NCI-H524 (cell line): ENCODE measurements at places on chromosomes 5 and 9.

- DNase-seq, result no peak
Observed at GRCh38 chr9:79929285-79929684, 357.5 kb downstream of the TLE4 start.

GRCh38 chr9:37953775-37954437 lies 50.0 kb upstream of the SLC25A51 start:
- DNase-seq, result no peak

DNA sequence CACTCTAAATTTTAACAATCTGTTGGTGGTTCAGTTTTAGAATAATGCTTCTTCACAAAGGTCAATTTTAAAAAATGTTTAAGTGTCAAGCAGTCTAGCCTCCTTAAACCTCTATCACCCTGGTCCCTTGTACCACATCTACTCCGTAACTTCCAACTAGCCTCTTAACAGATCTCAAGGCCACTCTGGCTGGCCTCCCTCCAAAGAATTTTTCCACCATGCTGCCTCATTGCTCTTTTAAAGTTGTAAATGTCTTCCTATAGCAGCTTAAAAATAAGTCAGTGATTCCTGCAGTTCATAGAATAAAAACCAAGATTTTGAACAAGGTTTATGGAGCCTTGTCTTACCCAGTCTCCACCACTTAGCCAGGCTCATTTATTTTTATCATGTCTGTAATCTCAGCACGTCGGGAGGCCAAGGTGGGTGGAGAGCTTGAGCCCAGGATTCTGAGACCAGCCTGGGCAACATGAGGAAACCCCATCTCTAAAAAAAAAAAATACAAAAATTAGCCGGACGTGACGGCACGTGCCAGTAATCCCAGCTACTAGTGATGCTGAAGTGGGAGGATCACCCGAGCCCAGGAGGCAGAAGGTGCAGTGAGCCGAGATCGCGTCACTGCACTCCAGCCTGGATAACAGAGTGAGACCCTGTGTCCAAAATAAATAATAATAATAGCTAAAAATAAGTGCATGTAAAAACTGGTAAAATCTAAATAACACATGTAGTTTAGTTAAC lies 924.9 kb upstream of the DMAC1 start:
- DNase-seq, result peak; percentile 64

DNA sequence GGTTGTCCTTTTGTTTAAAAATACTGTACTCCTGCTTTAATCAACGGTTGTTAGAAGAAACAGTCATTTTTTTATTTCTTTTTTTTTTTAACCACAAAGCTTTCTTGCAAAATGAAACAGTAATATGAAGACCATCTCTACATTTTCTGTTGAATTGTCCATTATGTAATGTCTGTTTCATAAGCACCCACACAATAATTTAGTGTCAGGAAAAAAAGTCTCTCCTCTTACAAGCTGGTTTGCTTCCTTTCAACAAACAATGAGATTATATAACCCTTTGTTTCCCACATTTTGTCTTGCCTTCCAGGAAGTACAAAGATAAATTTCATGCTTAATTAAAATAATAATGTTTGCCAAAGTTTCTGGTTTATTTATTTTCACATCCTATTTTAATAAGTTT lies 16.7 kb downstream of the CTNNAL1 start:
- no peak for DNase-seq

DNA sequence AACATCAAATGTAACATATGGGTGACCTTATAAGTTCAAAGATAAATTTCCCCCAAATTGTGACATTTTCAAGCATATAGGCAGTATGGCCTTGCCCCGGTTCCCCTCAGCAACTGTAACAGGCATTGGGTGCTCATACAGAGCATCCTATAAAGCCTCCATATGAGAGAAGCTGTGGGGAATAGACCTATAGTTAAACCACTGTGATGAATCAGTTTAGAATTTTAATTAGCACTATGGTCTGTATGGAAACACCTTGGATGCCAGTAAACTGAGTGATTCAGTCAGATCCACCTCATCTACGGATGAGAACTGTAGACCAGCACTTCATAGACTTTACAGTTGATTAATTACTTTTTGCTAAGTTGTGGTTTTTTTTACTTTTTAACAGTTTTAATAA lies 79.4 kb downstream of the ERCC6L2 start:
- no peak for DNase-seq

- DNase-seq, result peak; percentile 58
Observed at GRCh38 chr9:135864447-135865049, 42.8 kb downstream of the CAMSAP1 start.

GRCh38 chr9:92480291-92480771 lies 2.0 kb downstream of the ASPN start:
- no peak for DNase-seq

DNA sequence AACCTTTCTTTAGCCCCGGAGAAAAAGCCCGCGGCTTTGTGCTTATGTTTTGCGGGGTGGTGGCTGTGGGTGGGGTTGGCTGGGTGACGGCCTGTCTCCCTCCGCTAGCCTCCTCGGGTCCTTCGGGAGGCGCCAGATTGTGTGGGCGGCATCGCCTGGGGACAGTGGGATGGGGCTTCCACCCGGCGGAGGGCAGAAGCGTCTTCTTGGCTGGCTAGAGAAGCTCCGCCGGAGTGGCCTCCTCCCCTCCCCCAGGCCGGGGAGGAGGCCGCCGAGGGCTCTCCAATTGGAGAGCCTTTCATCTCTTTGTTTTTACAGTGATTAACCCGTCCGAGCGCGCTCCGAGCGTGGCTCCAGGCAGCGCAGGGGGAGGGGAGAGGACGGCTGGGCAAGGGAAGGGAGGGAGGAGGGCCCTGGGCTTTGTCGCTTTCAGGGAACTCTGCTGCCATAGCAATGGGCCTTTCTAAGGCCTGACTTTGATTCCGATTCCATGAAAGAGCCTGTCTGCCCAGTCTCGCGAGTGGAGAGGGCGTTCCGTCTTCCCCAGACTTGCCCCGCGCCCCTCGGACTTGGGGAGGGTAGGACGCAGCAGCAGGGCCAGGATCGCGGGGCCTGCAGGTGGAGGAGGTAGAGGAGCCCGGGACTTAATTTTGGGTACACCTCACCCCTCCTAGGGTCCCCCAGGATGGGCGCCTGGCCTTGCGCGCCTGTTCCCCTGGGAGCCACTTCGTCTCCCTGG lies 36.7 kb upstream of the TIFAB start:
- peak; percentile 88 for DNase-seq

DNA sequence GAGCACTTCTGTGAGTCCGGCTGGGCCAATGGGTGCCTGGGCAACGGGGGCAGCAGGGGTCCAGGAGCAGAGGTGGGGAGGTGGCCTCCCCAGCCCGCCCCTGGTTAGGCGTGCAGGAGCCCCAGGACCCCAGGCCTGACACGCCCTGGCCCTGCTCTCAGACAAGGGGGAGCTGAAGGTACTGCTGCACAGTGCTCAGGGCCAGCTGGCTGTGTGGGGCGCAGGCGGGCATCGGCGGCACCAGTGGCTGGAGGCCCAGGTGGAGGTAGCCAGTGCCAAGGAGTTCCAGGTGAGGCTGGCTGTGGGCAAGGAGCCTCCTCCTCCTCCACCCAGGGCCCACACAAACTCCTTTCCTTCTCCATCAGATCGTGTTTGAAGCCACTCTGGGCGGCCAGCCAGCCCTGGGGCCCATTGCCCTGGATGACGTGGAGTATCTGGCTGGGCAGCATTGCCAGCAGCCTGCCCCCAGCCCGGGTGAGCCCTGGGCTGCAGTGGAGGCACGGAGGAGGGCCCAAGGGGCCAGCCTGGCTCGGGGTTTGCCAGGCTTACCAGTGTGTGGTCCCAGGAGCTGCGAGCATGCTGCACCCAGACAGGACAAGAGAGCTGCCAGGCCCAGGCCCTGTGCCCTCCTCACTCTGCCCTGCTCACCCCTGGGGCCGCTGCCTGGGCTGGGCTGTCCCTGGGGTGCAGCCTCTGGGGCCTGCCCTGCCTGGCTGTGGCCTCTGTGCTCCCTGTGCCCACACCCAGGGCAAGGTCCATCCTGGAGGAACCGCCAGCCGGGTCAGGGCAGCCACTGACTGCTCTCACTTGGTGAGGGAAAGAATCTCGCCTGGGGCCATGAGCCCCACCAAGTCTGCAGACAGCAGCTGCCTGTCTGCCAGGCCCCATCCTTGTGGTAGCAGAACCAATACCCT lies 7.0 kb downstream of the MAMDC4 start:
- no peak for DNase-seq

- DNase-seq, result no peak
Observed at GRCh38 chr5:141809380-141810096, 68.7 kb downstream of the PCDH1 start.

- no peak for DNase-seq
Observed at GRCh38 chr5:10762776-10763500, 1.9 kb upstream of the DAP start.

DNA sequence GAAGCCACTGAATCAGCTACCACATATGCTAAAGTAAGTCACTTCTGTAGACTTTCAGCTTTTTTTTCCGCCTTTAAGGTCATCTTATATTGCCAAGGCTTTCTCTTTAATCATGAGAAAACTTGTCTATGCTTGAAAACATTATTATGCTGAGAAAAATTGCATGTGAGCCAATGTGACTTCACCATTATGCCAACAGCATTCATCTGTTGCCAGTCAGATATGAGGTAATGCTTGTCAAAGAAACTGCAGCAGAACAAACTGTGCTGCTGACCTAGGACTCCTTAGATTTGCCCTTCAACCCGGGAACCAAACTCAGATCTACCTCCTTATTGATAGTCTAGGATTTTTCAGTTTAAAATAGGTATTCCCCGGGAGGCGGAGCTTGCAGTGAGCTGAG lies 34.3 kb downstream of the SLC44A1 start:
- no peak for DNase-seq

GRCh38 chr9:98539954-98540353 lies 168.8 kb downstream of the GABBR2 start:
- DNase-seq, result no peak
